ENCODE measurements at places on chromosomes 1 and 21.

GRCh38 chr1:39293375-39294070, 89.0 kb downstream of the MACF1 start:
- no peak for DNase-seq

DNA sequence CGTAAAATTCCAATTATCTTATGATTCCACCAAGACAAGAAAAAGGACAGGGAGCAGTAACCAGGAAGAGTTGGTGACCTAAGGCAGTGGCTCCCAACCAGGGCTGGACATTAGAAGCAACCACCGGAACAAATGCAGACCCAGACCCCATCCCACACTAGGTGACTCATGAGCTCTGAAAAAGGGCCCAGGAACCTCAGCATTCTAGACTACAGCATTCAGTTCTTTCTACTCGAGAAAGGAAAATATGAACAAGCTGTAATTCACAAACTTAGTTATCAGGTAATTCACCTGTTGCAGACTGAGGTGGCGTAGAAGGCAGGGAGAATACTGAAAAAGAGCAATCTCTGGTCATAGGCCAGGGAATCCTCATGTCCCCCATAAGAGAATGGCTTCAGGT, 138.4 kb upstream of the KRTAP19-8 start:
- no peak for DNase-seq

GRCh38 chr21:41567901-41568510, 60.0 kb upstream of the TMPRSS2 start:
- DNase-seq: no peak

DNA sequence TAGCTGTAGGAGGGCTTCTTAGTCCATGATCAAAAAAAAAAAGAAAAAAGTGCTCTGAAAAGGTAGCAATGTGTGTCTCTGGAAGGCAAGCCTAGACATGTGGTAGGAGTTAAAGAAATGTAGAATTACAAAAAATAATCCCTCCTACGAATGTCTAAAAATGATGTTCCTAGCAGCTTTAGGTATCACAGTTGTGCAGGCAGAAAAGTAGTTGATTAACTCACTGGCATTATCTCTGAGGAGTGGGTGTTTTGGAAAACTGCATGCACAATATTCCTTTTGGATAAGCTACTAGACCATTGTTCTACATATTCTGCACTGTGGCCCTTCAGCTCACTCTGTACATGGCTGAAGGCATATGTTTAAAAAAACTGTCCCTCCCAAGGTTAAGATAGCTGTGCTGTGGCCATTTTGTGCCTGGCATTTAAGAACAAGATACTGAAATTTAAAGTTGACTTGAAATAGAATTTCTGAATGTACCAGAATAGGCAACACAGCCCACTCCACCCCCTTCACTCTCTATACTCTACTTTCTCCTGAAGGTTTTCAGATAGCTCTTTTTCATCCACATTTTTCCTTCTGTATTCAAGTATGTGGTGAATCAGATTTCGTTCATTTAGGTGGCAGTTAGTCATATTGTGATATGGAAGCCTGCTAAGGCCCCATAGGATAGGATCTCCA, 463.9 kb upstream of the LRRC7 start:
- no peak for DNase-seq

Data from HS-27A (cell line).